Epithelial cell of proximal tubule (primary cell): ENCODE measurements at places on chromosomes 6 and 20. TPM values are rescaled to one million over a fixed set of nuclear protein-coding genes. Genes with fewer than 3 reads are reported as not detected.

The RCAN2 gene
- total RNA-seq: 1.4 and 5.3 TPM in 2 replicates

The CTAGE9 gene
- not detected in 2 replicates for total RNA-seq

The SLC13A3 gene
- total RNA-seq: 1.2 and 1.6 TPM in 2 replicates

- no peak for DNase-seq
These were observed 1145.2 kb upstream of the GJE1 start for GRCh38 chr6:140987364-140988155.

- DNase-seq: no peak
These were observed 44.1 kb downstream of the ELOVL2 start for GRCh38 chr6:10999994-11000393.

GRCh38 chr20:3705491-3705969 lies 6.9 kb downstream of the SIGLEC1 start:
- DNase-seq: no peak
